ENCODE measurements at places on chromosomes 13 and 19. TPM values are rescaled to one million over a fixed set of nuclear protein-coding genes. Genes with fewer than 3 reads are reported as not detected.

TSEN34 gene
- polyA plus RNA-seq: 33.2 TPM

SPPL2B gene
- polyA plus RNA-seq: 20.8 TPM

SIGLEC8 gene
- not detected for polyA plus RNA-seq

CGB7 gene
- not detected for polyA plus RNA-seq

CGB5 gene
- not detected for polyA plus RNA-seq

CCNA1 gene
- polyA plus RNA-seq: not detected

CPT1C gene
- polyA plus RNA-seq: not detected

FBXL12 gene
- polyA plus RNA-seq: 10.4 TPM

ZIC5 gene
- not detected for polyA plus RNA-seq
